A549 treated with CORT108297 at 1 μM for 4 hours (cell line): ENCODE measurements at places on chromosomes 2 and 18. TPM values are rescaled to one million over a fixed set of nuclear protein-coding genes. Genes with fewer than 3 reads are reported as not detected.

CIB4 gene
- 0.16 to 0.34 TPM in 2 of 5 replicates, not detected in the others for total RNA-seq

POTEC gene
- total RNA-seq = not detected in 5 replicates

MALL gene
- total RNA-seq = 134 to 158 TPM (median 138 TPM) in 5 replicates

RALB gene
- 61.4 to 89.7 TPM (median 69.2 TPM) in 5 replicates for total RNA-seq

PAIP2B gene
- 0.25 to 0.35 TPM (median 0.27 TPM) in 5 replicates for total RNA-seq

RAB6C gene
- not detected in 5 replicates for total RNA-seq

FEV gene
- not detected in 5 replicates for total RNA-seq

RAD51AP2 gene
- total RNA-seq = not detected in 5 replicates

PCARE gene
- not detected in 5 replicates for total RNA-seq

OTOS gene
- 0.19 TPM in 1 of 5 replicates, not detected in the others for total RNA-seq

KIF5C gene
- total RNA-seq = 0.27 to 0.43 TPM (median 0.31 TPM) in 5 replicates
